ENCODE measurements at places on chromosomes 16 and 17. TPM values are rescaled to one million over a fixed set of nuclear protein-coding genes. Genes with fewer than 3 reads are reported as not detected.

DNA sequence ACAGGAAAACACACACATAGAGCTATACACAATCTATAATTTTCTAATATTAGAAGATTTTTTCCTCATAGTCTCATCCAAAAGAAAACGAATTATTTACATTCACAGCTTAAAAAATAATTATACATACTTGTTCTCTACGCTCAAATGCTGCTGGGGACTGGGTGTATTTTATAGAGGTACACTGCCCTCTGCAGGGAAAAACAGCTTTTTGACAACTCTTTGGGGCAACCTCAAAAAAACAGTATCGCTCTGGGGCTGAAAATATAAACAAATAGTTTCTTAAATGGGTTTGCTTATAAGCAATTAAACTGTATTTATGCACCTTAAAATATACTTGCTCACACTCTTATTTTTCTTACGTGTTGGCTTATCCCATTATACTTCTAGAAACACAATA lies 261.8 kb upstream of the PSMD7 start:
- peak; percentile 44 for DNase-seq

GRCh38 chr17:68460715-68461114 lies 3.4 kb upstream of the WIPI1 start:
- no peak for DNase-seq

DNA sequence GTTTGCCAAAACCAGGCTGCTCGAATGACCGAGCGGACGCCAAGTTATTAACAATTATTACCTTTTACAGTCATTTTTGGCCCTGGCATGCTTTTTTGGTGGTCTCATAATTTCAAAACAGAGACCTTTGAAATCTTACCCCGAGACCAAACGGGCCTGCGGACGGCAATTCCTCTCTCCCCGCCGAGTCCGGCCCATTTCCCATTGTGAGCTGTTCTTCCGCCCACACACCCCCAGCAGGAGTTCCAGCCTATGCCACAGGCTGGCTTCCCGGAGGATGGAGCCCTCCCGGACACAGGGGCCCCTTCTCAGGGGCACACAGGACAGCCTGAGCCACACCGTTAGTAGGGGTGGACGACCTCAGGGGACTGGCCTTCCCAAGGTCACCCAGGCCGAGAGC lies 130.7 kb downstream of the C16orf95 start:
- no peak for DNase-seq

Gene SLC4A1
- not detected for total RNA-seq

Gene UMOD
- not detected for total RNA-seq

Gene CDRT15
- total RNA-seq: not detected

Gene TAC4
- total RNA-seq: not detected
